ENCODE measurements at places on chromosomes 11 and 22. TPM values are rescaled to one million over a fixed set of nuclear protein-coding genes. Genes with fewer than 3 reads are reported as not detected.

Gene CAVIN3
- 15.4 TPM for total RNA-seq

Gene FGF4
- total RNA-seq: not detected

Gene OR5T2
- not detected for total RNA-seq

Gene OR5B3
- not detected for total RNA-seq

Gene RIBC2
- 0.85 TPM for total RNA-seq

DNA sequence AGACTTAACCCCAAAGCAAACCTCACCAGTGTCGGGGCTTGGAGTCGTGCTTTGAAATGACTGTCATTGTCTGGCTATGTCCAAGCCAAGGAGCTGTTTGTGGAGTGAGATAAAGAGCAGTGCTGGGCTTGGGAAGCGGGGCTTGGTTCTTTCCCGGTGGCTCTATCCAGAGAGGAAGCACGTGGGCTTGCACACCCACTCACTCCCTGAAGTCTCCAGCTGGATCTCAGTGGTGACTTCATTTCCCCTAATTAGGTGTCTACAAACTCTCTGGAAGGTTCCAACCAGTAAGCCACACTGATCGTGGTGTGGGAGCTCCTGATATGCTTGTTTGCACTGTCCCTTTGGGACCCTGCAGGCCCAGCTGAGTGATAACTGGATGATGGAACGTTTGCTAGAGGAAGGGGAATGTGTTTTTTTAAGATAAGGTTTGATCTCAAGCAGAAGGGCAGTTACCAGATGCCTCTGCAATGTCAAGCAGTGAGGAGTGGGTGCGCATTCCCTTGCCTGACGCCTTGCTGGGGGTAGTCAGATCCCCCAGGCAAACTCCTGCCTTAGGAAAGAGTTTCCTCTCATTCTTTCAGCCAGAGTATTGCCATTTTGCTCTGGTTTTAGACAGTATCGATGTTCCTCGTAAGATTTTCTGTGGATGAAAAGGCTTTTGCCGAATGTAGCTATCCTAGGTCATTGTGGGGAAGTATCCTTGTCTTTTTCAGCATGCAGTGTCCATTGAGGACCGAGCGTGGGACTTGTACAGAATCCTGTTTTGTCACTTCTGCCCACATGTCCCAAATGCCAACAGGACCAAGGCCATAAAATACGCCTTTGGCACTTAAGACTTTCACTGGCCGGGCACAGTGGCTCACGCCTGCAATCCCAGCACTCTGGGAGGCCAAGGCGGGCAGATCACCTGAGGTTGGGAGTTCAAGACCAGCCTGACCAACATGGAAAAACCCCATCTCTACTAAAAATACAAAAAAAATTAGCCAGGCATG, 90.9 kb downstream of the MICAL2 start:
- DNase-seq: no peak

DNA sequence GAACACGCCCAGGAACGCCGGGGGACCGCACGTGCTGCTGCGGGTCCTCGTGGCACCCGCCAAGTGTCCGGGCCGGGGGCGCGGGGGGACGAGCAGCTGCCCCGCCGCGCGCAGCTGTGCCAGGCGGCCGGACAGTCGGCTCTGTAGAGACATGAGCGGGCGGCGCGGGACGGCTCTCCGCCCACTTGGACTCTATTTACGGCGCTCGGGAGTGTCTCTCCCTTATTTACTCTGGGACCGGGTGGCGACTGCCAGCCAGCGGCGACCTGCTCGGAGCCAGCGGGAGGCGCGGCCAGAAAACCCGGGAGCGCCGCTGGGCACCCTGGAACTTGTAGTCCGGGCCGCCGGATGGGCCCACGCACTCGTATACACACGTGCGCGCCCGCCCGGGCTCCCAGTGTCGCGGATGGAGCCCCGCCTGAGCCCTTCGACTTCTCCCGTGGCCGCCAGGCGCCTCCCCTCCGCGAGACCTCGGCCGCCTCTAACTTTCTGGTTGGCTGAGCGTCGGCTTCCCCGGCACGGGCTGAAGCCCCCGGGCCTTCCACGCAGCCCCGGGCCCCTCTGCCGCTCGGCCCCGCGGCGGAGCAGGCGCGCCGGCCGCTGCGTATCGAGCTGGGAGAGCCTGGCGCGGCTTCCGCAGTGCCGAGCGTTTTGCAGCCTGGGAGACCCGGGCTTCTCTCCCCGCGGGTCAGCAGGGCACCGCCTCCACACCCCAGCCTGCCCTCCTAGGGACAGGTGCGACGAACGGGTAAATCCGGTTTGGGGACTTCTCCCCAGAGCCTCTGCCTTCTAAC, at the start of gene MACROD1:
Gene MACROD1 (minus strand): TSS at position 272 of the 794 bp plus-strand sequence. CDS start 119 bp downstream, at position 153.
- peak; percentile 92 for DNase-seq

- no peak for DNase-seq
Measured at GRCh38 chr11:41483956-41484355, 24.5 kb upstream of the LRRC4C start.

DNA sequence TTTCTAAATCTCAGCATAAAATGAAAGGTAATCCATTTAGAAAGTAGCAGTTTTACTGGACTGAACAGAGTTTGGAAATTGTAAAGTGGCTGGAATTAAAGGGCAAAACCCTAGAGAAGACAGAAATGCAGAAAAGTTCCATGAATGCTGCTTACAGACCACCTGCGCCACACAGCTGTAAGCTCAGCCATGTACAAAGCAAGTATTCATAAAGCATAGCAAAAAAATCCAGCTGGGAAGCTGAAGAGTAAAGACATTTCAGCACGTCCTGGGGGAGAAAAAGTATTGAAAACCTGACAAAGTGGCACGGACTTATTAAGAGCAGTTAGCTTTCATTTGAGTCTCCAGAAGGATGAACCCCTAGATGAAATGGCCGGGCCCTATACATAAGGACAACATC, 220.1 kb upstream of the CNTN5 start:
- no peak for DNase-seq

DNA sequence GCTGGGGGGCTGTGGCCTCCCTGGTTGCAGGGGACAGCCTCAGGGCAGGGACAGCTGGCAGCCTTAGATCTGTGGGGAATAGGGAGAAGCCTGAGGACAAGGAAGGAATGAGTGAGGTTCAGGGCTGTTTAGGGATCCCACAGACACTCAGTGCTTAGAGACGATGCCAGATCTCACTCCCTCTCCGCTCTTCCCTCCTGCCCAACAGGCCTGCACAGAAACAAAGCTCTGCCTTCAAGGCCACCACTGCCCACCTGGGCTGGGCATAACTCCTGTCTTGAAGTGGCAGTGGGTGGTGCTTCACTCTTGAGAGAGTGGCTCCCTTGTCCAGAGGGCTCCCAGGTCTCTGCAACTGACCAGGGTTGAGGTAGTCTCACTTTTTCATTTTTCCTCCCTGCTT, 13.1 kb upstream of the CENATAC start:
- DNase-seq: no peak

Measured in colonic mucosa (tissue), 4 donors.